ENCODE measurements at places on chromosomes 3 and 15.

DNA sequence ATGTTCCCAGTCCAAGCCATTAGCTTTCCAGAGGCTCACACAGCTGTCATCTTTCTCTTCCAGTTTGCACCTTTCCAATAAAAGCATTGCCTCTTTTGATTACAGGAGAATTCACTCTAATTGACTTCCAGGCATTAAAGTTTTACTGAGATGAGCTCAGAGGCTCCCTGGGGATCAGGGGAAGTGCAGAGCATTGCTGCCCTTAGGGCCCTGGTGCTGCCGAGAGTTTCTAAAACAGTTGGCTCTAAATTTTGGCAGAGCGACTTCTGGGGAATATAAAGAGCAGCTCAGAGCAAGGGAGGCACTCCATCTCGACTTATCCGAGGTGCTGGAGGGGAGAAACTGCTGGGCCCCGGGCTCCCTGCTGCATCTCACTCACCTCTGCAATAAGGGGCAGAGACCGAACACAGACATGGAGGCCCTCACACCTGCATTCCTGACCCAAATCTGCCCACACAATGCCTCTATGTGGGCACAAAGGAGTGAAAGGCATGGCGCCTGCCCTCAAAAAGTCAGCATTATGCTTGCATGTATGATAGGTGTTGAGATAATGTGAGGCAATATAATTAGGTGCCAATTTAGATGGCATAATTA is 61.7 kb downstream of the SCN11A start:
- no peak for DNase-seq

DNA sequence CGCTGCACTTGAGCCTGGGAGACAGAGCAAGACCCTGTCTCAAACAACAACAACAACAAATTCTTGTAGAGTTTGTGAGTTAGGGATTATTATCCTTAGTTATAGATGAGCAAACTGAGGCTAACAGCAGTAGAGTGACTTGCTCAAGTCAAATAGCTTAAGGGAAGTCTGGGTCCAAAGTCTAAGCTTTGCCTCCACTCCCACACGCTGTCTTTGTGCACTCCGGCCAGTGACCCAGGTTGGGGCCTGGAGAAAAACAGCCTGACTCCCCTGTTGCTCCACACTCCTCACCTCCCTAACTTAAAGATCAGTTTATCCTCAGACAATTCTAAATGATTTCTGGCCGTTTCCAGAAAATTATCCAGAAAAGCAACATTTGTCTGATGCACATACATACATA is 9.2 kb upstream of the SIN3A start:
- no peak for DNase-seq

GRCh38 chr15:63067976-63068743 is 25.6 kb downstream of the TPM1 start:
- DNase-seq: no peak

DNA sequence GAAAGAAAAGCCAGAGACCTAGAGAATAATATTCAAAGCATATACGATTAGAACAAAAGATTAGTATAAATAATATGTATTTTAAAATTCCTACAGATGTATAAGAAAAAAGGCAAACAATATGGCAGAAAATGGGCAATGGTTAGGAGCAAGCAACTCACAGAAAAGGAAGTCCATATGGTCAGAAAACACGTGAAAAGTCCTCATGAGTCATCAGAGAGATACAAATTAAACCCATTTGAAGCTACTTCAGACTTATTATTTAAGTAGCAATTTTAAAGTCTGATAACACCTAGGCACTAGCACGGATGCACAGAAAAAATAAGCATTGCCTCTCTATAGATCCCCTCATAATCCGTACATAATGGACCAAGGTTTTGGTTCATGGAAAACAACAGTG is 25.6 kb downstream of the SLC7A14 start:
- DNase-seq: no peak

- DNase-seq: no peak
These were observed 1050.2 kb downstream of the AGBL1 start for GRCh38 chr15:87129916-87130315.

- no peak for DNase-seq
These were observed 65.6 kb upstream of the PLXNA1 start for GRCh38 chr3:126917232-126917804.

DNA sequence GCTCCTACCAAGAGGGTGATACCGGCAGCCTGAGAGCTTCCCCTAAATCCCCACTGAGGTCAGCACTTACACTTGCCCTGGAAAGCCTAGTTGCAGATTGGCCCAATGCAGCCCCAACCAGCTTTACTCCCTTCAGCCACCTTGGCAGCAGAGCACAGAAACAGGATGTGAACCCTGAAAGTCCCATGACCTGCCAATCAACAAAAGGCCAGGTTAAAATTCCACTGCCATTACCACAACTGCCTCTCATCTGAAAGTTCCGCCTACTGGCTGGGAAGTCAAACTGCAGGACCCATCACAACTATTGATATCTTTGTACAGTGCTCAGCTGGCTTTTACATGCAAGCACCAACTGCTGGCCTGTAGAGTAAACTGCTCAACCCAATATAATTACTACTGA is 156.2 kb downstream of the ZMAT3 start:
- no peak for DNase-seq

- DNase-seq: no peak
These were observed 22.2 kb upstream of the IQSEC1 start for GRCh38 chr3:13095408-13095937.

GRCh38 chr3:179995406-179995805 is 41.3 kb downstream of the PEX5L start:
- no peak for DNase-seq

GRCh38 chr3:150627557-150627956 is 24.4 kb downstream of the SELENOT start:
- DNase-seq: no peak

GRCh38 chr15:26157081-26157480 is 294.0 kb upstream of the ATP10A start:
- DNase-seq: no peak

- DNase-seq: no peak
These were observed 9.3 kb upstream of the ST8SIA2 start for GRCh38 chr15:92384381-92384780.

GRCh38 chr3:30440880-30441279 is 165.5 kb upstream of the TGFBR2 start:
- no peak for DNase-seq

DNA sequence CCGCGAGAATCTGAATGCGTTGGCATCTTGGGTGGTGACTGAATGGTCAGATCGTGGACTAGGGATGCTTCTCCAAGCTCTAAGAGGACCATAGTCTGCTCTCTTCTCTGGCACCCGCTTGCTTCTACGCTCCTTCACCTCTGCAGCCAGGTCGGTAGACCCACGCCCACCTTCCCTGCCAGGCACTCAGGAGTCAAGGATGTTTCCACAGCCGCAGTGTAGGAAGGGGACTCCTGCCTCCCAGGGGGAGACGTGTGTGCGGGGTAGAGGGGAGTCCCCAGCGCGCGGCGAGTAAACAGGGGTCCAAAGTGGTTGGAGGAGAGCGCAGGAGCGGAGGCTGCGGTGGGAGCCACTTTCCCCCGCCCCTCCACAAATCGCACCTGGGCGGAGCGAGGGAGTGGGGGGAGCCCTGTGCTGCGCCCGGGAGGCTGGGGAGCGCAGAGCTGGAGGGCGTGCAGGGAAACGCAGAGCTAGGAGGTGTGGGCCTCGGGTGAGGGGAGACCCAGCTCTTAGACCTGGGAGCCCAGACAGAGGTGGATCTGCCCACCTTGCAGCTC is 1.7 kb downstream of the LRRC3B start:
- no peak for DNase-seq

GRCh38 chr3:158261371-158261991 is 151.6 kb downstream of the RSRC1 start:
- no peak for DNase-seq

- no peak for DNase-seq
These were observed 43.0 kb upstream of the UTS2B start for GRCh38 chr3:191373327-191373726.

DNA sequence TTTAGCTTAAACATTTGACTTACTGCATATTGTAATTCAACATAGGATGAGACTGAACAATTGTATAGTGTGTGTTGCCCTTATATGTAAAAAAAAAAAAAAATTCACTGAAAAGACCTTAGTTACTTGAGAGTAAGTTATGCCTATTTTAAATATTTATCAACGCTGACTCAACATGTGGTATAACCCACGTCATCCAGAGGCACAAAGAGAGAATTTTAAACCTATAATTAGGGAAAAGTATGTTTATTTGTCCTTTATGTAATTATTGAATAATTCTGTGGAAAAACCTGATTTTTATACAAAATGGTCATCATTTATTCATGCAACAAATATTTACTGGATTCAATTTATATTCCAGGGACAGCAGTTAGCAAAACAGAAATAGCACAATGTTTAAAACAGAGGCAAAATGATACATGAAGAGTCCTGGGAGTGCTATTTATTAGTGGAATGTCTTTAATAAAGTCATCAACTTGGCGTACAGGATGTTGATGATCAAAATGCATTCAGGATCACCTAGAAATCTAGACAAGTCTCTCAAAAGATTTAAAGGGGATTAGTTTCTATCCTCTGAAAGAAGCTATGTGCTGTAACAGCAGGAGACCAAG is 223.7 kb downstream of the PCCB start:
- peak; percentile 51 for DNase-seq

GRCh38 chr3:122312826-122313225 is 12.2 kb upstream of the CSTA start:
- DNase-seq: no peak

DNA sequence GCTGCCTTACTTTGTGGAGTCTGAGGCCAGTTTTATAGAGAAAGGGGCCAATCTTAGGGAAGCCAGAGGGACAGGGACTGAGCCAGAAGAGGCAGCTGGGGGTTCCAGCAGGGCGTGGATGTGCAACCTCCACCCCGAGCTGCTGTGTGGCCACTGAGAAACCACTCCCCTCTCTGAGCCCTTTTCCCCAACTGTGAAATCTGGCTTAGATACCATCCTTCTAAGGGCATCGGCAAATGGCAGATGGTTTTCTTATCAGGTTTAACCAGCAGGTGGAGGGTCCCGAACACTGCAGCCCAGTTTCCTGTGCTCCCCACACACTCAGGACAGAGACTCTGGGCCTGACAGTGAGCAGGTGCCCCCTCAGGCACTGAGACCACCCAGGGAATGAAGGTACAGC is 55.8 kb upstream of the SLC6A6 start:
- DNase-seq: no peak

DNA sequence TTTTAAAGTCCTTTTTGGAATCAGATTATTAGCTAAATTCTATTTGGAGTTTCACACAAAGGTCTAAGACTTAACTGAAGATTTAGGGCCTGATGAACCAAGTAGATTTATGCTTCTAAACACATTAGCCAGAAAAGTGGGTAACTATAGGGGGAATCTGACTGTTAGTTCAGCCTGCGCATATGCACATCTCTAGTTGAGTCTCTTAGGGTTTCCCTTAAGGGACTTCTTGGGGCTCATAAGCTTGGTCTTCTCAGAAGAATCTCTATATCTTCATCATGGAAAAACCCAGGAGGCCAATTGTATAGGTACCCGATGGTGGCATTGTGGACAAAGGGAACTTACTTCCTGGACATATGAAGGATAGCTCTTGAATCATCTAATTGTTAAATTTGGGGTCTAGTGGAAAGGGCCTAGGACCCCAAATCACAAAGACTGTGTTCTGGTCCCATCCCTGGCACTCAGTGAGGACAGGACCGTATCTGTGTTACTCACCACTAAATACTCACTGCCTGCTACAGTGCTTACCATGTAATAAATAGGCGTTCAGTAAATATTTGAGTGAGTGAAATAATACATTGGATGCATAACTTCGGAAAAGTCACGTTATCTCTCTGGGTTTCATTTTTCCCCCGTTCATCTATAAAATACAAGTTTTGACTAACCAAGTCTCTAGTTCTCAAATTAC is 17.0 kb downstream of the SELENOT start:
- no peak for DNase-seq

GRCh38 chr3:133887803-133888703 is 7.6 kb downstream of the RAB6B start:
- DNase-seq: no peak

GRCh38 chr15:56857828-56858227 is 60.6 kb upstream of the TCF12 start:
- no peak for DNase-seq

DNA sequence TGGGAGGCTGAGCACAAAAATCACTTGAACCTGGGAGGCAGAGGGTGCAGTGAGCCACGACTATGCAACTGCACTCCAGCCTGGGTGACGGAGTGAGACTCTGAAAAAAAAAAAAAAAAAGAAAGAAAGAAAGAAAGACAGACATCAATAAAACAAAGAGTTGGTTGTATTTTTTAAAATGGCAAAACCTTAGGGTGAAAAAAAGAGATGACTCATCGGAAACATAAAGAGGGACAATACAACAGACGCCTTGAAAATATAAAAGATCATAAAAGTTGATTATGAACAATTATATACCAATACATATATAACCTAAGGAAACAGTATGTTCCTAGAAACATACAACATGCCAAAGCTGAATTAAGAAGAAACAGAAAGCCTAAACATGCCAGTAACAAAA is 92.8 kb downstream of the SCAPER start:
- no peak for DNase-seq

DNA sequence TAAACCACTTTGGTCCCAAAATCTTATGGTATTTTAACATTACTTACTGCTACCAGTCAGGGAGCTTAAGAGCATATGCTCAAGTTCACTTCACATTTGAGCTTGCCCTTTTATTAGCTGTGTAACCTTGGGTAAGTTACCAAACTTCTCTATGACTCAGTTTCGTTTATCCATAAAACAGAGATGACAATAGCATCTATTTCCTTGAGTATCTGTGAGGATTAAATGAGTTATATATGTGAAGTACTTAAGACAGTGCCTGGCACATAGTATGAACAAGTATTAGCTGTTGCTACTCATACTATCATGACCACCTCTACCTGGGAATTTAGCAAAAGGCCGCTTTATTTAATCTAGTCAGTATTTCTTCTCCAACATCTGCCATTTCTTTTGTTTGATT is 5.9 kb downstream of the ATOSA start:
- no peak for DNase-seq

DNA sequence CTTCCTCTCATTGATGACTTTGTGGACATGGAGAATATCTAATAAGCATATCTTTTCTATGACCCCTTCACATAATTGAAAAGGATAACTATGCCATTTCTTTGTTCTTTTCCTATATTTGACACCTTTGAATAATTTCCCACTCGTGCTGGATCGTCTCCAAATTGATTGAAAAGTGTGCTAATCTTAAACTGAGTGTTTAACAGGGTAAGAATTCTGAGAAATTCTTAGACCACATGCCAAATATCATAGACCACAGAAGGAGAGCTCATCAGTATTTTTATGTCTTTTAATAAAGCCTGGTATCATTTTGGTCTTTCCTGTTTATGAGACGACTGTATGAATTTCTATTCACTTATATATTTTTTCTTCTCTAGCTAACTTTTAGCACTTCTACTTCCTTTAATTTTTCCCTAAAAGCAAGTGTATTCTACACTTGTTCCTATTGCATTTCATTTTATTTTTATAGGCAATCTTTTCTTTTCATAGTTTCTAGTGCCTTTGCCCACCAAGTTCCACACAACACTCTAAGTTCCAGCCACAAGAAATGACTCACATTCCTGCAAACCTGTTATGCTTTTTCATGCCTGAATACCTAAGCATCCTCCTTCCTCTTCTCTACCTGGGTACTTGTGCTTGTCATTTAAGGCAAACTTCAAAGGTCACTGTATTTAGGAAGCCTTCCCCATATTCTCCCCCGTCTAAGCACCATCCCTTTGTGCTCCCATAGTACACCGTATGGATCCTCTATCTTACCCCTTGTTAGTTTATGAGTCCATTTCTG is 30.1 kb downstream of the KBTBD8 start:
- DNase-seq: no peak
